WTC11 (cell line): ENCODE measurements at places on chromosomes 3 and 15.
A peak's percentile ranks its signal among the peaks of the same experiment; 100 is the strongest.

DNA sequence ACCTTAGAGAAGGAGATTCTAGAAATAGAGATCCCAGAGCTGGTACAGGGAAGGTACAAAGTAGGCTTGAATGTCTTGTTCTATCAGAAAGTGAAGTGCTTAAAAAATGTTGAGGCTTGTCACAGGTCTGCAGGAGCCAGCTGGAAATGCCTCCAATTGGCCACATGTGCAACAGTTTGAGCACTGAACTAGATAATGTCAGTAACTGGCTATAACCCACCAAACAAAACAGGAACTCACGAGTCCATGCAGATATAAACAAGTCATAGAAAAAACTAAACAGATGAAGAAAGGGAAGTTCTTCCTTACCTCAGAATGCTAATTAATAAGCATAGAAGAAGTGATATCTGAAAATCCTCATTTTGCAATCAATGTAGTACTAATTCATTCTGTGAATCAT, 11.9 kb upstream of the TF start:
- no peak for DNase-seq

- no peak for DNase-seq
Observed at GRCh38 chr15:58536414-58536813, 104.6 kb downstream of the LIPC start.

GRCh38 chr3:57833763-57834162, 77.7 kb downstream of the SLMAP start:
- DNase-seq = no peak

- DNase-seq = peak; percentile 86
Observed at GRCh38 chr15:89361451-89362202, 27.0 kb upstream of the POLG start.

GRCh38 chr3:165644331-165644730, 192.9 kb downstream of the BCHE start:
- DNase-seq = no peak
